Suppressor macrophage treated with lipopolysaccharide for 1 hour (primary cell): ENCODE measurements at places on chromosomes 12 and 14.

GRCh38 chr12:70661466-70662161 lies 24.4 kb upstream of the PTPRB start:
- peak; percentile 41 for DNase-seq

GRCh38 chr12:26799741-26800140 lies 33.3 kb downstream of the ITPR2 start:
- no peak for DNase-seq

DNA sequence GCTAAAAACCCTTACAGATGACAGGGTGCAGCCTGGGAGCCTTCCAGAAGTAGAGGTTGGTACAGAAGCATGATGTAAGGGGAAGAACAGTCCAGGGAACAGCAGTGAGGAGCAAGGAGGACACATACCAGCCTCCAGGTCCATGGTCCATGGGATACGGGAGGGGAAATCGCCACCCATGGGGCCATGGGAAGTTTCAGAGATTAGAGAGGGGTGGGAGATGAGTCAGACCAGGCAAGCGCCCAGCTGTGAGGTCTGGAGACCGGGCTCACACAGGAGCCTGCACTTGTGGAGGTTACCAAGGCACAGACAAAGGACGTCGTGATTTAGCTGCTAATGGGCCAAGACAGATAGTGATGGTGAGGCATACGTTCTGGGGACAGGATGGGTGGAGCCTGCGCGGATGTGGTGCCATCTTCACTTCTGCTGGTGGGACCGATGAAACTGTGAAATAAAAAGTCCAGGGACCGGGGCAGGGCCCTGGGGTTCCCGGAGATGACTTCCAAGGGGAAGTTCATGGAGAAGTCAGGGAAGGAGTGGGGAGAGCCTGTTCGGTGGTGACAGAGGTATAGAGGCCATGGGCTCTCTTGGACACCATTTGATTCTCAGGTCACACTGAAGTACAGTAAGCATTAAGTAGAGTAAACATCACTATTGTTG lies 17.7 kb upstream of the LRP1-AS start:
- peak; percentile 64 for DNase-seq

DNA sequence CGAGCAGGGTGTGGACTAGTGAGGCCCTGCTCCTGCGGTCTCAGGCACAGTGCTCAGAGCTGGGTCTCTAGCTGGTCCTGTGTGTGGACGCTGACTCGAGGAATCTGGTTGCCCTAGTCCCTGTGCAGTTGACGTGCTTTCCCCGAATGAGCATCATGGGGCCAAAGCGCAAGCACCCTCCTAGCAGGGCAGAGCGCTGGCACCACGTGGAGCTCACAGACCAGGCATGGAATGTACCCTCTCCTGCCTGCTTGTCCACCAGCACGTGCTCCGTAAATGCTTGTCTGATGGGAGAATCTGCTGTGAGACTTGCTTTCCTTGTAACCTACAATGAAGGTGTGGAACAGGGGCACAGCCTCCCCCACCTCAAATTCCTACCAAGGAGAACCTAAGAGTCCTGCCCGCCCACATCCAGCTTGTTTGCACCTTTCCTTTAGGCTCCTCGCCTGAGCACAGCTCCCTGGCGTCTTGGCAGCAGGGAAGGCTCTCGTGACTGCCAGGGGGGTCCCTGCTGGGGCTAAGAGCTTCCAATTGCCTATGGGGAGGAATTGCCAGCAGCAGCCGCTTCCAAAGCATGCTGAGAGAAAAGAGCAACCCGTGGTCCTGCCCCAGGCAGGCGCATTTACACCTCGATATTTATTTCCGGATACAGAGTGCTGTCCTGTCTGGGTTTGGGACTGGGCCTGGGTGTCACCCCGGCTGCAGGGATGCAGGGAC lies 125.0 kb downstream of the PIWIL1 start:
- no peak for DNase-seq

- DNase-seq, result no peak
Observed at GRCh38 chr12:45970391-45970790, 20.0 kb downstream of the SCAF11 start.

- no peak for DNase-seq
Observed at GRCh38 chr12:83537428-83538053, 850.8 kb downstream of the TMTC2 start.

DNA sequence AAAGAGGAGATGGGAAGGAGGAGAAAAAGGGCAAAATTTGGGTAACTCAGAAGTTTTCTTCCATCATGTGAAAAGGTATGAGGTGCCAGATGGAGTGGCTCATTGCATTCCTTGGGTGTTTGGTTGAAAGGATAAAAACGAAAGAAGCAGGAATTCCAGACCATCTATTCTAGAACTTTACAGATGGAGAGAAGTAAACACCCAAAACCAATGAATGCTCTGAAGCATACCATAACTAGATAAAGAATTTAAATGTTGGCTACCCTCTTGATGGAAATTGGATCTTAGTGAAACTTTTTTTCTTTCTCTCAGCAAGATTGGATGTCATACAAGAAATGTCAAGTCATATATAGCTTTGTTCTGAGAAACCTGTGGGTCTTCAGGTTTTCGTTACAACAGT lies 175.6 kb upstream of the FAR2 start:
- DNase-seq, result no peak

- peak; percentile 52 for DNase-seq
Observed at GRCh38 chr14:59332727-59333126, 132.5 kb downstream of the GPR135 start.

- DNase-seq, result no peak
Observed at GRCh38 chr12:31368666-31369361, 42.9 kb upstream of the SINHCAF start.

DNA sequence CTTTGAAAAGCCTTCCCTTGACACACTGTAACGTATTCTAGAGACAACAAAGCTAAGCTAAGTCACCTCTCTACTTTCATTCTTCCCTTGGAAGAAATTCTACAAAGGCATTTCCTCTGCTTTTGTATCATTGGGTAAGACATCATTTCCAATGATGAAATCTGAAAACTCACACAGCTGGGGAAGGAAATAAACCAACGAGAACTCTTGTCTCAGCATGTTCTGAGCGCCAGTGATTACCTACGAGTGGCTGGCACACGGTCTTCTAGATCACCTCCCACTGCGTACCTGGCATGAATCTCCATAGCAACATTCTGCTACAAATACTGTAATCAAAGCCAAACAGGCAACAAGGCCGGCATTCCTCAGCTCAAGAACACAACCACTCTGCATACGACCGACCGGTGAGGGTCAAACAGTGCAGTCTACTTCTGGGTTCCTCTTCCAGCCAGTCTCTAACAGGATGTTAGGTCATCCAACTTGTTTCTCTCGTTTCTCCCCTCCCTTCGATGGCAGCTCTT lies 7.6 kb downstream of the VPS37B start:
- DNase-seq, result peak; percentile 68

GRCh38 chr14:21087294-21088091 lies 11.0 kb downstream of the ZNF219 start:
- DNase-seq, result peak; percentile 88
